ENCODE measurements at places on chromosomes 1 and 21.

DNA sequence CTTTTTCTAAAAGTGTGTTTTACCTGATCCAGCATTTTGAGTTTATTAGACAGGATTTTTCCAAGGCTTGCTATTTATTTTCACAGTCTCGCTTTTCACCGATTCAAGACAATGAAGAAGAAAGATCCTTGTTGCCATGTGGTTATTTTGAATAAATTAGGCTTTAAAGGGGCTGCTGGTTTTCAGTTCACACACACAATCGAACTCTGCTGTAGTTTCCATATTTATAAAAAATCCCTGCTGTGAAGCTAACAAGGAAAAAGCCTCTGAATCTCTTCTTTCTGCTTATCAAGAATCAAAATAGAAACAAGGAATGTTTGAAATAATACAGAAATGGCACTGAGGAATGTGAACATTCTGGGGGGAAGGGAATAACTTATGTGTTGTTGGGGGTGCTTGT, 102.5 kb upstream of the KAZN start:
- DNase-seq = no peak

DNA sequence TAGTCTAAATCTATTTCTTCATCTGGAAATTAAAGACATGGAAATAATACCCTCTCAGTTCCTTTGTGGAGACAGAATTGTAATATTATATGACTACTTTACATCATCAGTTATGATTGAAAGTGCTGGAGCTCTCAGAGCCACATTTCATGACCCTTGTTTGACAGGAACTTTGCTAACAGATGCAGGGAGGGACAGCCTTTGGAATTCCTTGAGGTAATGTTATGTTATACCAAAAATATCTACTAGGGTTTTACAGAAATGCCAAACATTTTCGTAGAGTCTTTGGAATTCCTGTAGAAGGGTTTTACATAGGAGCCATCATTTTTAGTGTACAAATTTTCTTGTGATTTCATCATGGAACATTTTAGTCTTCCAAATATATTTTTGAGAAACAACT, 57.4 kb upstream of the ADAMTS5 start:
- DNase-seq = no peak

GRCh38 chr1:223558512-223558911, 107.0 kb downstream of the CAPN8 start:
- no peak for DNase-seq

GRCh38 chr1:193700710-193701355, 514.4 kb upstream of the B3GALT2 start:
- DNase-seq = no peak

- DNase-seq = no peak
Observed at GRCh38 chr1:74222701-74223100, 12.5 kb upstream of the TNNI3K start.

DNA sequence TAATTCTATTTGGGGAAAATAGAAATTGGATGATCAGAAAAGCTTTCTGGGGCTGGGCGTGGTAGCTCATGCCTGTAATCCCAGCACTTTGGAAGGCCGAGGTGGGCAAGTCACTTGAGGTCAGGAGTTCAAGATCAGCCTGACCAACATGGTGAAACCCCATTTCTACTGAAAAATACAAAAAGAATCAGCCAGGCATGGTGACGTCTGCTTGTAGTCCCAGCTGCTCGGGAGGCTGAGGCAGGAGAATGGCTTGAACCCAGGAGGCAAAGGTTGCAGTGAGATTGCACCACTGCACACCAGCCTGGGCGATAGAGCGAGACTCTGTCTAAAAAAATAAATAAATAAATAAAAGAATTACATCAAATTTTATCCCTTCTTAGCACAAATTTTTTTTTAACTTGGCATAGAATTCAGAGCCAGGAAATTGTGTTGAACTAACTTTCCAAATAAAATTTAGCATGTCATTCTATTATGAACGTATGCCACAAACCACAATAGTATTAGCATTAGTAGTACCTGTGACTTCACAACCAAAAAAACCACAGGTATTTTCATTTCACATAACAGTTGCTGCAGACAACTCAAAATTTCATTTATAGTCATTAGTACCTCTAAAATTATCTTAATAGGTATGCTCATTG, 4.5 kb upstream of the ANKRD13C start:
- DNase-seq = no peak

- DNase-seq = no peak
Observed at GRCh38 chr1:22709891-22710700, 543 bp upstream of the EPHB2 start.

- DNase-seq = no peak
Observed at GRCh38 chr1:210236386-210236839, 3.8 kb downstream of the SERTAD4 start.

- DNase-seq = no peak
Observed at GRCh38 chr1:12163210-12163609, 3.6 kb upstream of the TNFRSF1B start.

- no peak for DNase-seq
Observed at GRCh38 chr1:109959974-109960744, 24.4 kb upstream of the AHCYL1 start.

DNA sequence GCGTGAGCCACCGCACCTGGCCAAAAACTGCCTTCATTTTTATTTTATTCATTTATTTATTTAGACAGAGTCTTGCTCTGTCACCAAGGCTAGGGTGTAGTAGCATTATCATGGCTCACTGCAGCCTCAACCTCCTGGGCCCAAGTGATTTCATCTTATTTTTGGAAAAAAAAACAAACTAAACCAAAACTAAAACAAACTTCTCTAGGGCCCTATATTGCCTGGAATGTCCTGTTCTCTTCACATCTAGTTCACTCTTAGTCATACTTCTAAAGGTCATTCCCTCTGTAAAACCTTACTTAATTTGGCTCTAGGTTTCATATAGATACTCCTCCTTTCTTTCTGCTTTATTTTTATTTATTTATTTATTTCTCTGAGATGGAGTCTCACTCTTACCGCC, 15.6 kb downstream of the RPS27 start:
- no peak for DNase-seq

DNA sequence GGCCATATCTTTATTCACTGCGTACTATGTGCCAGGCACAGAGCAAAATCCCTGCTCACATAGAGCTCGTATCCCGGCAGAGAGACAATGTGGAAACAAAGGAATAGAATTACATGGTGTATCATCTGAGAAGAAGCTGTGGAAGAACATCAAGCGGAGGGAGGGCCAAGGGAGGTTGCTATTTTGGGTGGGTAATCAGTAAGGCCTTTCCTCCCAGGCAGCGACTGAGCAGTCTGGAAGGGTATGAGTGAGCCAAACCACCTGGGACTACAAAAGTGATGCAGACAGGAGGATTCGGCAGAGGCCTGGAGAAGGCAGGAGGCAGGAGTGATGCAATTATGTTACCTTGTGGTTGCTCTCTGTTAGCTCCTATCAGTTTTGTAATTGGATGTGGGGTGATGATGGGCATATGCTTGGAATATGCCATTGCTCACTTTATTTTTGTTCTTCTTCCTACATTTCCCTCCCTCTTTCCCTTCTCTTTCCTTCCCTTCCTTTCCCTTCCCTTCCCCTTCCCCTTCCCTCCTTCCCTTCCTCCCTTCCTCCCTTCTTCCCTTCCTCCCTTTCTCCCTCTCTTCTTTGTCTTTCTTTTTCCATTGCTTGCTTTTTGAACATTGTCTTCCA, 172.9 kb downstream of the DISC1 start:
- DNase-seq = no peak

DNA sequence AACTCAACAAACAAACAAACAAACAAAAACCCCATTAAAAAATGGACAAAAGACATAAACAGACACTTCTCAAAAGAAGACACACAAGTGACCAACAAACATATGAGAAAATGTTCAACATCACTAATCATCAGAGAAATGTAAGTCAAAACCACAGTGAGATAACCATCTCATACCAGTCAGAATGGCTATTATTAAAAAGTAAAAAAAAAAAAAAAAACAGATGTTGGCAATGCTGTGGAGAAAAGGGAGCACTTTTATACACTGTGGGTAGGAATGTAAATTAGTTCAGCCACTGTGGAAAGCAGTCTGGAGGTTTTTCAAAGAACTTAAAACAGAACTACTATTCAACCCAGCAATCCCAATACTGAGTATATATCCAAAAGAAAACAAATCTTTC, 94.7 kb downstream of the PLPP3 start:
- no peak for DNase-seq

GRCh38 chr21:35297665-35298064, 248.6 kb upstream of the RUNX1 start:
- no peak for DNase-seq

- no peak for DNase-seq
Observed at GRCh38 chr1:43968348-43968948, 1.4 kb upstream of the DPH2 start.
